ENCODE measurements at places on chromosomes 2 and 18.

DNA sequence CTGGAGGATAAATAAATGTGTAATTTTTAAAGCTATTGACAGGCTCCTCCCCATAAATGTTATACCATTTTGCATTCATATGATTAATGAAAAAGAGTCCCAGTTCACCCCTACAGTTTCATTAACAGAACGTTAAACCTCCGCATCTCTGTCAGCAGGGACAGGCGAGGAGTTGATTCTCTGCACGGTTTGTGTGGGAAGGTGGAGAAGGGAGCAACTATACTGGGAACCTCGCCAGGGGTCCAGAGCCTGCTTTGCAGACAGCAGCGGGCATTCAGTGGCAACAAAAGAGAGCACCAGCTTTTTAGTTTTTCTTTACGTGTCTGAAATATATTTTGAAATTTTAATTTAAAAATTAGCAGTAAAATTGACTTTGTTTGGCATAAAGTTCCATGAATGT is 101.4 kb downstream of the FARSB start:
- no peak for DNase-seq

GRCh38 chr18:58231930-58232329 is 187.9 kb downstream of the NEDD4L start:
- DNase-seq = no peak

- DNase-seq = no peak
Observed at GRCh38 chr2:39266916-39267434, 23.2 kb upstream of the CDKL4 start.

DNA sequence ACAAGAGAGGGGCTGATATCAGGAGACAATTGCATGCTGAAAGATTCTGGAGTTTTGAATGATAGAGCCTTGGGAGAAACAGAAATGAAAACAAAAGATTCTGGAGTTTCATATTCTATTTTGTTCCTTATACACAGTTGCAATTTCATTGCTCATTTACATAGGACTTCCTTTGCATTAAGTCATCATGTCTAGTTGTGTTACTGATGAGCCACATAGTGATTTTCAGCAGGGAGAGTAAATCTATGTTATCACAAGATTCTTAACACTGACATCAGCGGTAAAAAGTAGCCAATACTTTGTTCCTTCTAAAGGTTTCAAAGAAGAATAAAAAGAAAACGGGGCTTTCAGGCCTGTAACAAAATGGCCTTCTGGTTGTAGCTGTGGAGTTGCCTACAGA is 7.1 kb downstream of the ADAM17 start:
- DNase-seq = no peak

GRCh38 chr2:165746501-165746900 is 47.5 kb downstream of the GALNT3 start:
- DNase-seq = no peak

DNA sequence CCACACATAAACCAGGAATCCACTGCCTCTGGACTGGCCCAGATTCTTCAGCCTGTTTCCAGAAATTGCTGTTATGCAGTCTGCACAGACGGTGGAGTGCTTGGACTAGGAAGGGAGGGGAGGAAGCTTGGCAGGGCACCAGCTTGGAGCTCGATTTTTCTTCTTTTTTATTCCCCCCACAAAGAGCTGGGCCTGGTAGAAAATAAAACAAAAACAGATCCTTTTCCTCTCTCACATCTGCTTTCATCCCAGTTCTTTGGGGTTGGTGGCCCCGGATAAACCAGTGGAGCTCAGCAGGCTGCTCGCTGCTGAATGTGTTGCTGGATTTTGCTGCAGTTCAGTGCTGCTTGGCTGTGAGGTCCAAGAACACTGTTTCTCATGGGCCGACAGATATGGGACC is 16.0 kb downstream of the LRRTM1 start:
- DNase-seq = no peak

GRCh38 chr2:2145817-2146216 is 185.3 kb downstream of the MYT1L start:
- DNase-seq = no peak

DNA sequence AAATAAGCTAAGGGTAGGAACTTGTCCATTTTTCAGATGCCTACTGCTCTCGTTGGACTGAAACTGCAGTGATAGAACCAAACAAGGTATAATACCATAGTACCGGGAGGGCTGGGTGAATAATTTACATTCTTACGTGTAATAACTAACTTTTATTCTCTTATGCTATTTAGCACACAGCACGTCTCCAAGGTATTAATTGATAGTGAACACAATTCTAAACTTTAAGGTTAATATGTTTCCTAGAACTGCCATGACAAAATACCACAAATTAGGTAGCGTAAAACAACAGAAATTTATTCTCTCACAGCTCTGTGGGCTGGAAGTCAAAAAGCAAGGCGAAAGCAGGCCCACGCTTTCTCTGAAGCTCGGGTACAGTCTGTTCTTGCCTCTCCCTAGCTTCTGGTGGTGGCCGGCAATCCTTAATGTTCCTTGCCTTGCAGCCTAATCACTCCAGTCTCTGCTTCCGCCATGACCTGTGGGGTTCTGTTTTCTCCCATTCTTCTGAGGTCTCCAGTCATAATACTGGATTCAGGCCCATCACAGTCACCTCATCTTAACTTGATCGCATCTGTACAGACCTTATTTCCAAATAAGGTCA is 5.6 kb upstream of the BCL2 start:
- DNase-seq = no peak

- peak; percentile 94 for DNase-seq
Observed at GRCh38 chr2:38602732-38603401, at the start of gene HNRNPLL. HNRNPLL (minus strand) TSS chr2:38602928; CDS start chr2:38602626, 302 bp downstream.

GRCh38 chr2:127680706-127681287 is 5.5 kb upstream of the LIMS2 start:
- no peak for DNase-seq

DNA sequence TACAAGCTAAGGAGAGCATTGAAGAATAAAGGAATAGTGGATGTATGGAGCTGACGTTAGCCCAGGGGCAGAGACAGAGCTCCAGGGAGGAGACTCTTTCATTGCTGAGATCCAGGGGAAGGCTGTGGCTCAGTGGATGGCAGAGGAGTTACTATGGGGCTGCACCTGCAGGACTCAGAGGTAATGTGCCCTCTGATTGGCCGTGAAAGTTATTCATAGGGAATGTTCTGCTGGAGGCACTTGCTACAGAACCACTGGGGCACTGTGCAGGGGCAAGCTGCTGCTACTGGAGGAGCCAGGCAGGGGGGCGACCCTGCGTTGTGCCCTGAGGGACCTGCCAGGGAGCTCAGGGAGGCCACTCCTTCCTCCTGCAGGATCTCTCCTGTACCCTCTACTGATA is 199.2 kb downstream of the PTPRM start:
- no peak for DNase-seq

GRCh38 chr2:134500211-134500935 is 218.4 kb downstream of the TMEM163 start:
- no peak for DNase-seq

GRCh38 chr2:100320547-100321178 is 1.6 kb downstream of the LONRF2 start:
- DNase-seq = no peak

- DNase-seq = no peak
Observed at GRCh38 chr2:219158586-219158985, 2.0 kb downstream of the NHEJ1 start.

- no peak for DNase-seq
Observed at GRCh38 chr2:45171136-45171501, 161.9 kb upstream of the SIX2 start.

GRCh38 chr2:136235546-136235945 is 117.6 kb upstream of the CXCR4 start:
- no peak for DNase-seq

- no peak for DNase-seq
Observed at GRCh38 chr2:156046900-156047299, 285.6 kb downstream of the NR4A2 start.

- DNase-seq = no peak
Observed at GRCh38 chr2:67524213-67524612, 127.1 kb downstream of the ETAA1 start.

- DNase-seq = no peak
Observed at GRCh38 chr2:88807237-88807962, 115.9 kb downstream of the RPIA start.

GRCh38 chr2:164080486-164080885 is 344.7 kb upstream of the FIGN start:
- no peak for DNase-seq

- DNase-seq = no peak
Observed at GRCh38 chr18:66724664-66725356, 120.9 kb upstream of the CDH19 start.

- peak; percentile 10 for DNase-seq
Observed at GRCh38 chr2:200306931-200307723, 634 bp downstream of the SPATS2L start.

All from activated T-helper 9 cell treated with anti-CD3 and anti-CD28 coated beads, Interleukin-2, amount 50 U/mL, for 16 hours (primary cell).